ENCODE measurements at places on chromosomes 11 and 22.

DNA sequence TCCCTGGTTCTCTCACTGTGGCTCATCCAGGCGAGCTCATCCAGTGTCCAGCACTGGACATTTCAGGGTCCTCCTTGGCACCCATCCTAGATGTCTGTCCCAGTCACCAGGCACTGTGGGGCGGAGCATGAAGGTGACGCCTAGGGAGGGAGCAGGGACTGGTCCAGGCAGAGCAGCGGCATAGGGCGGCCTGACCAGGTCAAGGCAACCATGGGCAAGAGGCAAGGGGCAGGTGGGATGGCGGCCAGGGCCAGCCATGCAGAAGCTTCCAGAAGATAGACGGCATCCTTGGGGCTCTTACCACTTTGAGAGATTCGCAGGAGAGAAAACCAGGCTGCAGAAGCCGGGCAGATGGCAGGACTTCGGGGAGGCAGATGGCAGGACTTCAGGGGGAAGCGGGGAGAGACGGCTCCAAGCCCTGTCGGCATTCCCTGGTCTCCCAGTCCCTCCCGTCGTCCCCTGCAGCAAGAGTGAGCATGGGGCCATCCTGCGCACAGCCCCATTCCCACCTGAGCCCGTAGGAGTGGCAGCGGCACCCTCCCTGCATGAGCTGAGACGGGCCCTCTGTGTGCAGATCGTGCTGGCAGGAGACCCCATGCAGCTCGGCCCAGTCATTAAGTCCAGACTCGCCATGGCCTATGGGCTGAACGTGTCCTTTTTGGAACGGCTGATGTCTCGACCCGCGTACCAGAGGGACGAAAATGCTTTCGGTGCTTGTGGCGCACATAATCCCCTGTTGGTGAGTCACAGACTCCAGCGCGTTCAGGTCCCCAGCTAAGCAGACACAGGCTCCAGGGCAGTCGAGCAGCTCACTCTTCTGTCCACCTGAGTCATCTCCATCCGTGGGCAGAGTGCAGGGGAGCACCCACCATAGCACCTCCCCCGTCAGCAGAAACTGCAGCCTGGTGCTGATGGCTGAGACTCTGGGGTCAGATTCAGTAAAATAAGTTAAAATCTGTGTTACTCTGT lies 20.1 kb upstream of the PANX2 start:
- no peak for DNase-seq

GRCh38 chr11:128988242-128988970 lies 45.7 kb upstream of the TP53AIP1 start:
- no peak for DNase-seq

DNA sequence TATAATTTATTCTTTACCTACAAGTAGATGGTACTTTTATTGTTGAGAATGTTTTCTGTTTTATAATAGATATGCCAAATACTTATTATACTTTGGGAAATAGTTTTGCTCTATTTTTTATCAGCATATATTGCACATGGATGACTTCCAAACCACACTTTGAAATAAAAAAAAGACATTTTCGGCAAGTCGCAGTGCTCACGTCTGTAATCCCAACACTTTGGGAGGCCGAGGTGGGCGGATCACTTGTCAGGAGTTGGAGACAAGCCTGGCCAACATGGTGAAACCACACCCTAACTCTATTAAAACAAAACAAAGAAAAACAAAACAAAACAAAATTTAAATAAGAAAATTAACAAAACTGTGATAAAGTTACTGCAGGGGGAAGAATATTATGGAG lies 983.9 kb upstream of the CNTN5 start:
- no peak for DNase-seq

- DNase-seq, result no peak
These were observed 75.6 kb upstream of the TEAD1 start for GRCh38 chr11:12598330-12599256.

DNA sequence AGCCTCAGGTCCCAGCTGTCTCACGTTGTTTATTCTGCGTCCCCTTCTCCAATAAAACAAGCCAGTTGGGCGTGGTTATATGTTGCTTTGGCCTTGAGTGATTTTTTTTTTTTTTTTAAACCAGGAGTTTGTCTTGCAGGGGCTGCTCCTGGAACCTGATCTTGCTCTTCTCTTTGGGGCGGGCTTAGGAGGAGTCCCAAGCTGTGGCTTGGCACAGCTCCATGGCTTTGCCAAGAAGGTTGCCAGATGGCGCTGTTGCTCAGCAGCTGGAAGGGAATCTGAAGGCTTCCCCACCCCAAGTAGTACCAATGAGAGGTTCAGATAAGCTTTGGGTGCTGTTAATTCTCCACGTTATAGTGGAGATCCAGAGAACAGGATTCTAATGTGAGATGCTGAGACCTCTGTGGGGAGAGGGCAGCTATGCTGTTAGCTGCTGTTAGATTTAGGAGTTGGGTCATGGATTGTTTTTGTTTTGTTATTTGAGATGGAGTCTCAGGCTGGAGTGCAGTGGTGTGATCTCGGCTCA lies 2.0 kb upstream of the FERMT3 start:
- DNase-seq, result no peak

GRCh38 chr11:2477936-2478335 lies 33.1 kb downstream of the KCNQ1 start:
- DNase-seq, result no peak

- no peak for DNase-seq
These were observed 67.3 kb downstream of the PDE2A start for GRCh38 chr11:72606748-72607468.

- no peak for DNase-seq
These were observed 23.9 kb downstream of the SLC22A12 start for GRCh38 chr11:64614917-64615316.

DNA sequence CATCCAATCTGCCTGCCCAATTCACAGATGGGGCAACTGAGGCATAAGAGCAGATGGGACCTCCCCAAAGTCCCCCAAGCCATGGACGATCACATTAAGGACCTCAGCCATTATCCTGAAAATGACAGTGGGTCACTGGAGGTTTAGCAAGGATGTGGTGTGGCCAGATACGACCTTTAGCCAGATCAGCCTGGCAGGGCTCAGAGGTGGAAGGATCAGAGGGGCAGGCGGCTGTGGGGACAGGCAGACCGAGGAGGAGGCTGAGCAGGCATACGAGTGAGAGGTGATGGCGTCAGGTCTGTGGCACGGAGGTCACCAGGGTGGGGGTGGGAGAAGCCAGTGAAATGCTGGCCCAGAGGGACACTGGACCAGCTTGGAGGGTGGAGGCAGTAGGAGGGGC lies 14.1 kb upstream of the TMPRSS6 start:
- no peak for DNase-seq

GRCh38 chr22:31983911-31984656 lies 39.7 kb downstream of the YWHAH start:
- no peak for DNase-seq

GRCh38 chr22:26174280-26174679 lies 5.0 kb downstream of the SEZ6L start:
- DNase-seq, result no peak

GRCh38 chr11:2269601-2270321 lies 627 bp downstream of the ASCL2 start:
- DNase-seq, result no peak

- no peak for DNase-seq
These were observed 1.3 kb downstream of the TRAF6 start for GRCh38 chr11:36508743-36509142.

DNA sequence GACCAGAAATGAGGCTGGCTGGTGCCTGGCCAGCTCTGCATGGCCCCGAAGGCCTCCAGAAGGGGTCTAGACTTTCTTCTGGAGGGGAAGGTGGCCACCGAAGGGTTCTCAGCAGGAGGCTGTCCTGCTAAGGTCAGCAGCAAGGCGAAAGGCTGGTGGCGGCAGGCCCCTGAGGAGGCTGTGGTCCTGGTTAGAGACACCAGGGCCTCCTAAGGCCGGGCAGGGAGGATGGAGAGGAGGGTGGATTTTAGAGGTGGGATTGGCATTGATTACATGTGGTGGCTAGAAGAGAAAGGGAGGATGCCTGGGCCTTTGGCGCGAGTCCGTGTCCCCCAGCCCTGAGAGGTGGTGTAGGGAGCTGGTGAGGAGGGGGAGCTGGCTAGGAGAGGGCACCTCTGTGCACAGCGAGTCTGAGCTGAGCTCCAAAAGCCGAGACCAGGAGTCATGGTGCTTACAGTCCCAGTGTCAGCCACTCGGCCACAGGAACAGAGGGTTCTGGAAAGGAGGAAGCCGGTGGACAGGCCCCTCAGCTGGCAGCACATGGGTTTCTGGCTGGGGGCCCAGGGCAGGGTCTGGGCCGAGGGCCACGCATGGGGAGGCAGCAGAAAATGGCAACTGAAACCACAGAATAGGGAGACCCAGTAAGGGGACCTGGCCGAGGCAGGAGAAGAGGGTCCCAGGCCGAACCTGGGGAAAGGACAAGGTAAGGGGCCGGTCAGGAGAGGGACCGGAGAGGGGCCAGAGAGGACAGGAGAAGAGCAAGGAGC lies 2.5 kb downstream of the FERMT3 start:
- no peak for DNase-seq

GRCh38 chr11:34558211-34558610 lies 44.6 kb upstream of the ELF5 start:
- no peak for DNase-seq

GRCh38 chr11:129652835-129653234 lies 162.8 kb upstream of the TMEM45B start:
- DNase-seq, result no peak

GRCh38 chr11:80136991-80137390 lies 696.2 kb upstream of the TENM4 start:
- no peak for DNase-seq

DNA sequence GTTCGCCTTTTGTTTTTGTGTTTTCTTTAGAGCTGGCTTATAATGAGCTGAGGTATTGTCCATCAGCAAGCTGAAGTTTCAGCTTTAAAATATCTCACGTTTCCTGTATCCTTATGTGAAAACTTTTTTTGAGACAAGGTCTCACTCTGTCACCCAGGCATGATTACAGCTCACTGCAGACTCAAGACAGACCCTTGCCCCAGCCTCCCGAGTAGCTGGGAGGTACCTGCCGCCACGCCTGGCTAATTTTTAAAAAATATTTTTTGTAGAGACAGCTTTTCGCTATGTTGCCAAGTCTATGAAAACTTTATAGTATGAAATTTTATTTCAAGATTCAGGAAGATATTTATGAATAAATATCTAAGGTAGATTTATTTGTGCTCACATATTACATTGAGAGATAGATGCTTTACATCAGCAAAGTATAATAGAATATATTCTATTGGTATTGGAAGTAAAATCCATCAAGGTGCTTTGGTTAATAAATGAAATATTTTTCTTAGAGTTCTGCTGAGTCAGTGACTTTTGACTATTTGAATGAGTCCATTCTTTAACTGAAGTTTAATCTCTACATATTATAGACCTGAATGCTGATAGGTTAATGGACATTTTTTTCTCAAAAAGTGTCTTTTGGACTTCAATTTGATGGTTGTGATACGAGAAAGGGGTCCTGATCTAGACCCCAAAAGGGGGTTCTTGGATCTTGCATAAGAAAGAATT lies 10.2 kb downstream of the KREMEN1 start:
- DNase-seq, result no peak

DNA sequence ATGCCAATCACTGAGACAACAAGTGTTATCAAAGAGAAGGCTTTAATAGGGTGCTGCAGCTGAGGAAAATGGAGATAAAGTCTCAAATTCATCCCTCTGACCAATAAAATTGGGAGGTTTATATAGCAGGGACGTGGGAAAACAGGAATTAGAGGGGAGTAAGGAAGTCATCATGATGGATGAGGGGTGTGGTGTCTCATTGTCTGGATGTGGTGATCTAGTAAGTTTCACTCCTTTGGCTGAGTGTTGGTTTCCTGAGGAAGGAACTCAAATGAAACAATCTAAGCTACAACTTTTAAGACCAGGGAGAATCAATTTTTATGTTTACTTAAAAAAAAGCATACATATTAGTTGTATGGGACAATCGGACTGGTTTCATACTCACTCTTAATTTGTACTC lies 491.0 kb upstream of the KIRREL3 start:
- no peak for DNase-seq

GRCh38 chr22:50171319-50171964 lies 911 bp downstream of the PANX2 start:
- DNase-seq, result no peak

DNA sequence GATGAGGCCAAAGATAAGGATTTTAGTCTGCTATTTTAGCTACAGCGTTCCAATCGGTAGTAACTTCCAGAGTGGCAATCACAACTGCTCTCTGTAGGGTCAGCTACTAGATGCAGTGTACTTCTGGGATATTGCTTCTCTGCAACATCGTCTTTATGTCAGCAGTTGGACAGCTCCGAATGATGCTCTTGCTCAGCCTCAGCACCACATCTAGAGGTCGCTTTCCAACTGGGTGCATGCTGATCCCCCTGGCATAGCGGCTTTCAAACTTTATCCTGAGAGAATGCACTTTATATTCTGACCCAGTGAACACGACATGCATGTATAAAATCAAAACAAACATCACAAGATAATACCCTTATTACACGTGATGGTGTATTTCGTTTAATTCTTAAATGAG lies 219.6 kb downstream of the C11orf87 start:
- DNase-seq, result no peak

- no peak for DNase-seq
These were observed 164.5 kb downstream of the SOX6 start for GRCh38 chr11:16191868-16192240.

- DNase-seq, result no peak
These were observed 7.0 kb downstream of the SERPING1 start for GRCh38 chr11:57604296-57605027.

- DNase-seq, result no peak
These were observed 224.7 kb upstream of the BLID start for GRCh38 chr11:122340607-122341290.

DNA sequence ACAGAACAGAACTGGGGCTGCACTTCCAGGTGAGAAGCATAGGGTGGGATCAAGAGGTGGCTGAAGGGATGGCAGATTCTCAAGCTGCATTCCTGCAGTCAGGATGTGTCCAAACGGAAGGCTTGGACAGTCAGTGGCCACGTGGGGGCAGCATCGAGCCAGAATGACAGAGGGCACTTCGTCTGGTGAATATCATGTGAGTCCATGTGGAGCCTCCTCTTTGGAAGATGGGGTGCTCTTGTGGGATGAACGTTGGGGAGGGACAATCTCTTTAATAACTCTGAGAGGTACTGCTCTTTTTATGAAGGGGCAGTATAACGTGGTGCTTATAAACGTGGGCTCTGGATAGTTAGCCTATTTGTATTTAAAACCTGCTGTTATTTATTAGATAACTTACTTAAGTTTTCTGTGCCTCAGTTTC lies 154.9 kb upstream of the NAV2 start:
- DNase-seq, result no peak

GRCh38 chr11:11987503-11988022 lies 20.9 kb downstream of the DKK3 start:
- DNase-seq, result no peak

GRCh38 chr11:102882389-102883024 lies 7.7 kb upstream of the MMP12 start:
- DNase-seq, result no peak

- DNase-seq, result no peak
These were observed 9.9 kb downstream of the PCSK7 start for GRCh38 chr11:117221775-117222517.

GRCh38 chr11:1642288-1643145 lies 12.9 kb downstream of the KRTAP5-5 start:
- DNase-seq, result no peak

Measured in cortex of kidney (tissue), 1 donor.